Activated CD4-positive, alpha-beta T cell treated with anti-CD3 and anti-CD28 coated beads for 36 hours (primary cell): ENCODE measurements at places on chromosomes 13 and 19. TPM values are rescaled to one million over a fixed set of nuclear protein-coding genes. Genes with fewer than 3 reads are reported as not detected.

- no peaks in the 10 kb centered on the region for H3K27me3 ChIP-seq
- no peak for DNase-seq
- H3K27ac ChIP-seq = no peak overlapping the region
- H3K36me3 ChIP-seq = no peaks in the 10 kb centered on the region
- H3K4me1 ChIP-seq = no peaks in the 10 kb centered on the region
Observed at GRCh38 chr13:68380041-68380973, 1150.2 kb upstream of the PCDH9 start.

DNA sequence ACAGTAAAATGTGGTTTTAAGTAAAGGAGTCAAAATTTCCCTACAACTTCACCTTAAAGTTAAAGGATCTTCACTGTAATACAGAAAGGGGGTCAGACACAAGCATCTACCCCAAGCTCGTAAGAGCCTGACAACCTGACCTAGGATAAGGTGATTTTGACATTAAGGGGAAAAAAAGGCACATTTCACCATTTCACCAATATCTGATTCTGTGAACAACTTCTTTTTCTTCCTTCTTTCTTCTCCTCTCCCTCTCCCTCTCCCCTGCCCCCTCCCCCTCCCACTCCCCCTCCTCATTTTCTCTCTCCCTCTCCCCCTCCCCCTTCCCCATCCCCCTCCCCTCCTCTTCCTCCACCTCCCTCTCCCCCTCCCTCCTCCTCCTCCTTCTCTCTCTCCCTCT is 796.7 kb upstream of the ARGLU1 start:
- no peaks in the 10 kb centered on the region for H3K4me1 ChIP-seq
- H3K36me3 ChIP-seq = no peaks in the 10 kb centered on the region
- no peak overlapping the region for H3K4me3 ChIP-seq
- no peak overlapping the region for H3K27ac ChIP-seq
- H3K27me3 ChIP-seq = no peaks in the 10 kb centered on the region
- DNase-seq = no peak

- no peak overlapping the region for H3K27ac ChIP-seq
- no peak overlapping the region for H3K4me3 ChIP-seq
- H3K27me3 ChIP-seq = no peaks in the 10 kb centered on the region
- H3K36me3 ChIP-seq = no peaks in the 10 kb centered on the region
Observed at GRCh38 chr13:50446611-50447010, 396.9 kb downstream of the DLEU7 start.

- peak overlapping the region; percentile 92 for H3K4me3 ChIP-seq
- H3K27ac ChIP-seq = peak overlapping the region; percentile 96
- H3K4me1 ChIP-seq = peaks cover 31% of the 10 kb centered on the region
- peaks cover 5% of the 10 kb centered on the region for H3K36me3 ChIP-seq
Observed at GRCh38 chr13:49246850-49247642, 679 bp upstream of the CDADC1 start.

GRCh38 chr19:913080-913748 is at the start of gene R3HDM4:
Gene R3HDM4, minus strand, starts transcription at chr19:913219. Its CDS starts 62 bp downstream, at chr19:913157.
- peak within 1 kb of the TSS; percentile 90 for H3K27ac ChIP-seq
- H3K4me1 ChIP-seq = peaks cover 32% of the 10 kb centered on the region
- peak; percentile 92 for DNase-seq
- H3K4me3 ChIP-seq = peak within 1 kb of the TSS; percentile 79
- peaks cover 8% of the 10 kb centered on the region for H3K36me3 ChIP-seq

DNA sequence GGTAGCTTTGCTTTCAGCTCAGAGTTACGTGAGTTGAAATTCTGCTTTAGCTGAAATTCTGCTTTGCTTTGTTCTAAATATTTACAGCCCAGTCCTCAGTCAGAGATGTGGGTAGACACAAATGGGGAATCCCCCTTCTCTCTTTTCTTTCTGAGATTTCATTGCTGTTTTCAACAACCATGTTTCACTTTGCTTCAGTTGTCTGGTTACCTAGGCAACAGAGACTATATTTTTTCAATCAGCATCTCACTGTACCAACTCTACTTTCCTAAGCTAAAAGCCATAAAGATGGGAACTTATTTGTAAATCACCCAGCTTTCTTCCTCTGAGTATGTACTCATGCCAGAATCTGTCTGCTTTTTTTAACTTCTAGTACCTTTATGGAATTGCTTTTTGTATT is 509.0 kb downstream of the OLFM4 start:
- no peaks in the 10 kb centered on the region for H3K27me3 ChIP-seq
- H3K4me1 ChIP-seq = no peaks in the 10 kb centered on the region
- no peak for DNase-seq
- no peak overlapping the region for H3K4me3 ChIP-seq

GRCh38 chr13:28889086-28889732 is 69.1 kb downstream of the MTUS2 start:
- no peaks in the 10 kb centered on the region for H3K4me1 ChIP-seq
- DNase-seq = no peak
- H3K36me3 ChIP-seq = no peaks in the 10 kb centered on the region
- peaks cover 4% of the 10 kb centered on the region for H3K27me3 ChIP-seq
- no peak overlapping the region for H3K27ac ChIP-seq

DNA sequence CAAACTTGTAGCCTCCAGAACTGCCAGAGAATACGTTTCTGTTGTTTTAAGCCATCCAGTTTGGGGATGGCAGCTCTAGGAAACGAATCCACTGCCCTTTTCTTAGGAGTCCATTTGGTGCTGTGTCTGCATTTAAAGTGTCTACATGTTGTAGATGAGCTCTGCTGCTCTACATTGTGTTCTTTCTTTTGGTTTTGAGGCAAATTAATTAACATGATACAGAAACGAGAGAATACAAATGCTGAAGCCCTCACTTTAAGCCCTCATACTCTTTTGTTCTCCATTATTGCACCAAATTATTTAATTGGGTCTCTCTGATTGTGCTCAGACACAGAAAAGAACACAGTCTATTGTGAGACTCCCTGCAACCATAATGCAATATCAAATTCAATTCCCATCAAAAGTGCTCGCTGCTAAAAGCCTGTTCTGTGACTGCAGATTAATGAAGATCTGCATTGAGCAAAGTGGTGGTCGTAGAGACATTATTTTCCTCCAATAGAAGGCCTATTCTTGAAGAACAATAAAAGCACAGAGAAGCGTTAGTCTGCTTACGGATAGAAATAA is 166.3 kb upstream of the SOX21 start:
- H3K4me1 ChIP-seq = no peaks in the 10 kb centered on the region
- H3K4me3 ChIP-seq = no peak overlapping the region
- no peak for DNase-seq
- no peak overlapping the region for H3K27ac ChIP-seq

GRCh38 chr19:37077501-37077933 is 716 bp upstream of the ZNF420 start:
- DNase-seq = no peak
- peaks cover 41% of the 10 kb centered on the region for H3K36me3 ChIP-seq

- no peak for DNase-seq
- H3K4me3 ChIP-seq = no peak overlapping the region
- H3K27ac ChIP-seq = no peak overlapping the region
Observed at GRCh38 chr13:114025405-114025713, 51.5 kb upstream of the C13orf46 start.

DNA sequence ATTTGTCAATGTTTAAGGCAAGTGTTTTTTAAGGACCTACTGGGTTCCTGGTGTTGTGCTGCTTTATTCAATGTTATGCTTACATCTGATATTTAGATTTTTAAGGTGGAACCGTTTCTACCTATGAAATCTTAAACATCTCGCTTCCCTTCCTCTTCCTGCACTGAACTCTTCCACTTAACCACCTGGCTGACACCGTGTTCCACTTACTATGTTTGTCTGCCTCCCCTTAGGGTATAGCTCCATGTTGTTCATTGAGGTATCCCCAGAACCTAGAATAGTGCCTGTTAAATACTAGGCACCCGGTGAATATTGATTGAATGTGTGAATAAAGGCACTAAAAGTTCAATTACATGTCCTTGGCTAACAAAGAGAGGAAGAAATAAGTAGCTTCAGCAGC is 104.9 kb downstream of the RNF17 start:
- peaks cover 3% of the 10 kb centered on the region for H3K4me1 ChIP-seq
- no peak for DNase-seq
- H3K36me3 ChIP-seq = no peaks in the 10 kb centered on the region
- H3K4me3 ChIP-seq = no peak overlapping the region
- peaks cover 23% of the 10 kb centered on the region for H3K27me3 ChIP-seq
- H3K27ac ChIP-seq = no peak overlapping the region

DNA sequence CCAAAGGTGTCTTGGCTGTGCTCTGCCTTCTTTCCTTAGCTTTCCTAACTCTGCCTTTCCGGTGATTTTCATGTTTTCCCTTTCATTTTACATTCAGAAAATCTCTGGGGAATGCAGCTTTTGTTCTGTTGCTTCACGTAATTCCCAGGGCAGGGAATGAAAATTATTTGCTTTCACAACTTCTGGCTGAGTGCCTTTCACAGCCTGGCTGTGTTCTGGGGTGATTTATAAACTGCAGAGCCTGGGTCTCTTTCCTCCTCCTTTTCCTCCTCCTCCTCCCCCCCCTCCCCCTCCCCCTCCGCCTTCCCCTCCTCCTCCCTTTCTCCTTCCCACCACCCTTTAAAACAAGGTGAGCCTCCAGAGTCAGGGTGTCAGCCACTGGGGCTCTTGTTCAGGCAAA is 84.3 kb downstream of the RNASEH2B start:
- no peak for DNase-seq
- H3K4me3 ChIP-seq = no peak overlapping the region
- H3K27me3 ChIP-seq = no peaks in the 10 kb centered on the region
- H3K27ac ChIP-seq = no peak overlapping the region
- H3K4me1 ChIP-seq = peaks cover 18% of the 10 kb centered on the region

GRCh38 chr19:5017235-5017634 is 48.3 kb downstream of the KDM4B start:
- H3K27me3 ChIP-seq = no peaks in the 10 kb centered on the region
- DNase-seq = no peak
- no peak overlapping the region for H3K27ac ChIP-seq
- H3K4me1 ChIP-seq = peaks cover 2% of the 10 kb centered on the region

- no peak overlapping the region for H3K4me3 ChIP-seq
- no peak for DNase-seq
- H3K4me1 ChIP-seq = no peaks in the 10 kb centered on the region
- H3K36me3 ChIP-seq = no peaks in the 10 kb centered on the region
- no peaks in the 10 kb centered on the region for H3K27me3 ChIP-seq
- H3K27ac ChIP-seq = no peak overlapping the region
Observed at GRCh38 chr13:102028206-102028605, 373.6 kb downstream of the FGF14 start.

DNA sequence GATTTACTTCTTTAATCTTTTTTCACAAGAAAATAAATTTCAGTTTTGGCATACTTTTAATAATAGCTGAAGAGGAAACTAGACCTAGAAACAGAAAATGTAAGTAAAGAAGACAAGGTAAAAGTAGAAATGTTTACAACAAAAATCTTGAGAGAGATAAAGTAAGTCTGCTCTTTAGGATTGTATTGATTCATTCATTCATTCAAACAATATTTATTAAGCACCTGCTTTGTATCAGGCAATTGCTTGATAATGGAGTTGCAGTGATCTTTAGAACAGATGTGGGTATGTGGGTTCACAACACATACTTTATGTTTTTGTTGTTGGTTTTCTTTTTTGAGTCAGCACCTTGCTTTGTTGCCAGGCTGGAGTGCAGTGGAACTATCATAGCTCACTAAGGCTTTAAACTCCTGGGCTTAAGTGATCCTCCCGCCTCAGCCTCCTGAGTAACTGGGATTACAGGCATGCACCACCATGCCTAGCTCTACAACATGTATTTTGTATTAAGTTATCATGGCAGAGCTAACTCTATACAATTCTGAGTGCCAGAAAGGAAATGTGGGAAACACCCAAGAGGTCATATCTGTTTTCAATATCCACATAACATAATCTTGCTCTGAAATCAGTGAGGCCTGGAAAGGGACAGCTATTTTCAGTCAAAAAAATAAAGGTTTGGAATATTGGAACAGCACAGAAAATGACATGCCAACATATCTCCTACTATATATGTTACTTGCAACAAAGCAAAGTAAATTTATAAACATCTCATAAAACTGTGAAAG is 8.8 kb upstream of the SPART start:
- H3K4me1 ChIP-seq = no peaks in the 10 kb centered on the region
- no peak overlapping the region for H3K4me3 ChIP-seq
- H3K36me3 ChIP-seq = no peaks in the 10 kb centered on the region
- peaks cover 3% of the 10 kb centered on the region for H3K27me3 ChIP-seq
- DNase-seq = no peak

GRCh38 chr13:74479124-74479523 is 344.9 kb upstream of the KLF12 start:
- no peak overlapping the region for H3K4me3 ChIP-seq
- H3K27ac ChIP-seq = no peak overlapping the region
- H3K36me3 ChIP-seq = no peaks in the 10 kb centered on the region
- no peak for DNase-seq
- H3K27me3 ChIP-seq = no peaks in the 10 kb centered on the region

- DNase-seq = no peak
- peaks cover 2% of the 10 kb centered on the region for H3K27me3 ChIP-seq
- H3K27ac ChIP-seq = no peak overlapping the region
- H3K4me3 ChIP-seq = no peak overlapping the region
Observed at GRCh38 chr13:43661161-43661830, 125.5 kb downstream of the ENOX1 start.

DNA sequence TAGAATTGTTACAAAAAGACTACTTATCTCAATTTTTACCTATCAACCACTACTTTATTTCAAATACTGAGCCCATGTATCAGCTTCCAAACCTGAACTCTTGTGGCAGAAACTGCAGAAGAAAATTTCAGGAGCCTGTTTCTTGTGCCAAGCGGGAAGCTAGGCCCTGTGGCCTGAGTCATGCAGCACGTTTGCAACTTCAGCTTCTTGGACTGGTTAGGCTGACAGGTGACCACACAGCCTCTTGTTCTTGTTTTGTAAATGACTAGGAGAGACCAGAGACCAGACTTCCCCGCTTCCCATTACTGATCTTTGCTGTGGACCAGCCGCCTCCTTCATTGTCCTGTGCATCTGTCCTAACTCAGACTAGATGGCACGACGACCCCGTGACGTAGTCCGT is 3.4 kb upstream of the LAMP1 start:
- peaks cover 4% of the 10 kb centered on the region for H3K36me3 ChIP-seq
- H3K4me3 ChIP-seq = no peak overlapping the region
- H3K4me1 ChIP-seq = peaks cover 30% of the 10 kb centered on the region
- DNase-seq = no peak
- H3K27me3 ChIP-seq = peaks cover 23% of the 10 kb centered on the region

The CRLF1 gene
- not detected for total RNA-seq

The S1PR5 gene
- 0.07 TPM for total RNA-seq

The ZNF793 gene
- 4.4 TPM for total RNA-seq

The GFY gene
- not detected for total RNA-seq

The KCTD12 gene
- total RNA-seq = 11.1 TPM

The ZNF625 gene
- total RNA-seq = 5.5 TPM

The PGLYRP1 gene
- not detected for total RNA-seq

The TGFBR3L gene
- 2.6 TPM for total RNA-seq

The TBXA2R gene
- total RNA-seq = 0.64 TPM
